Cortex of kidney (tissue), 1 donor: ENCODE measurements at places on chromosomes 5 and 9.

- DNase-seq: no peak
Observed at GRCh38 chr9:36598273-36598672, 25.6 kb downstream of the MELK start.

DNA sequence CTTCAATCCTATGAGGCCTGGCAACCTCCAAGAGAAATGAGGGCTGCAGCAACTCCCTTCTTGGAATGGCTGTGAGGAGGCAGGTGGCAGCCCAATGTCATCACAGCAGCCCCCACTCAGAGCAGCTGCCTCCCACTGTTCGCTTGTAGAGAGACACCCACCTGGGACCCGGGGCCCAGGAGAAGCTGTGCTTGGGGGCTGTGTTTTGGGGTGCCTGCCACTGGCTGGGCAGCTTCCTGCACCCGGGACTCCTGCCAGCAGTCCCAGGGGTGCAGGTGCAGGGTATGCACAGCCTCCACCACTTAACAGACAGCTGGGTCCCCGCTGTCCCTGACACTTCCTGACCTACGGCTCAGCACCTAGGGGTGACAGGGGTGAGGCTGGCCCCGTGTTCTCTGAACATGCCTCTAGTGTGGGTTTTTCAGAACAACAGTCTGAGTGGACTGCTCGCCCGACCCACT is 26.2 kb downstream of the NIPAL4 start:
- DNase-seq: no peak

- no peak for DNase-seq
Observed at GRCh38 chr5:75993643-75994520, 89.3 kb upstream of the SV2C start.

- DNase-seq: no peak
Observed at GRCh38 chr5:164360589-164360988, 855.2 kb downstream of the MAT2B start.

DNA sequence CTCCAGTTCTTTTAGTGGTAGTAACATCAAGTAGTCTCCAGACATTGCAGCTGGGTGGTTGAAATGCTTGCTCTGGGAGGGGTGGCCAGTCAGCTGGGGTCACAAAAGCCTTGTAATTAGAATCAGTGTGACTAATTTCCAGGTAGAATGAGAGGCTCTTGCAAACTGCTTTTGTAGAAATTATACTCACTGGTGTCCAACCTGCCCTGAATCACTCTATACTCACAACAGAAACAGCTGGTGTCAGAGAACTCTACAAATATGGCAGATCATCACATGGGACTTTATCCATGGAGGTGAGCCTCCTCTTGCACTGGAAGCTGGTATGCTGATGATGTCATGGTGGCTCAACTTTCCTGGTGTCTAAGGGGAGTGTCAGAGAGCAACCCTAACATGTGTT is 71.3 kb downstream of the SH3TC2 start:
- no peak for DNase-seq

DNA sequence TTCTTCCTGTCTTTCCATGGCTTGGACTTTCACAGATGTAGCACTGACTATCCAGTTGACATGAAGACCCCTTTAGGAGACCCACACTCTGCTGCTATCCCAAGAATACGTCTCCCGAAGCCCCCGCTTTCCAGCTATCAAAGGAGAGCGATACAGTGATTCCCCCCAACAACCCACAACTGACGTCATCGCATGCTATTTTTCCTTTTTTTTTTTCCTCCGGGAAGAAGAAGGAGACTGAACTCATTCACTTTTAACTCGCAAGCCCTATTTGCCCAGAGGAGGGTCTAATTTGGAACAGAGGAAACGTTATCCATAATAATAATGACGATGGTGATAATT is 2.1 kb downstream of the PAPPA start:
- DNase-seq: no peak

DNA sequence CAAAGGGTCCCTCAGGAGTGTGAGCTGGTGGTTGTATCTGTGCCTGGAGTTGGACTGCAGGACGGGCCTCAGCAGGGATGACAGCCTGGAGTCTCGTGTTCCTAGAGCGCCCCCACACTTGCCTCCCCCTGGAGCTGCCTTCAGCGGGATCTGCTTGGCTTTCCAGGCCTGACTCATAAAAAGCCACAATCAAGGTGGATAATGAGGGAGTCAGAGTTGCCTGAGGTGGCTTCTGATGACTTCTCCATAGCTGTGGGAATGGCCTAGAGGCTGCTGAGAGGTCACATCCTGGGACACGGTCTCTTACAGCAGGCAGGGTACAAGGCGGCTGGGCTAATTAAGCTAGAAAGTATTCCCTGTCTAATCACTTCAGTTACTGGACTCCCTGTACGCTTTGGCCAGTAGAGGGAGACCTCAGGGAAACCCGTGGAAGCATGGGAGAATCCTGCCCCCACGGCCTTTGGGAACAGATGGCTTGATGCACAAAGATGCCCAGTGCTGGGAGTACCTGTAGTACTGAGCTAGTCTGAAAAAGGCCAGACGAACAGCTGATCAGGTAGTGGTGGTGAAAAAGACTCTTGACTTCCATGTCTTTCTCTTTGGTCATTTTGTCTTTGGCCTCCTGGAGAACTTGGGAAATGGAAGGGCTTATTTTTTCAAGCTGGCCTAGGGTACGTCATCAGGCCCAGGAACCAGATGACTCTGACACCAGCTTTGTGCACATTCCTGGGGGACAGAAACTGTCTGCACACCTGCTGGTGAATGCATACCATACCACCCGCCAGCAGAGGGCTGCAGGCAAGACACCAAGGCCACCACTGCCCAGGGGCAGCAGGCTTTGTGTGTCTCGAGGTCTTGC is 16.1 kb upstream of the FRRS1L start:
- no peak for DNase-seq

- DNase-seq: no peak
Observed at GRCh38 chr9:90684736-90685135, 42.1 kb upstream of the DIRAS2 start.

DNA sequence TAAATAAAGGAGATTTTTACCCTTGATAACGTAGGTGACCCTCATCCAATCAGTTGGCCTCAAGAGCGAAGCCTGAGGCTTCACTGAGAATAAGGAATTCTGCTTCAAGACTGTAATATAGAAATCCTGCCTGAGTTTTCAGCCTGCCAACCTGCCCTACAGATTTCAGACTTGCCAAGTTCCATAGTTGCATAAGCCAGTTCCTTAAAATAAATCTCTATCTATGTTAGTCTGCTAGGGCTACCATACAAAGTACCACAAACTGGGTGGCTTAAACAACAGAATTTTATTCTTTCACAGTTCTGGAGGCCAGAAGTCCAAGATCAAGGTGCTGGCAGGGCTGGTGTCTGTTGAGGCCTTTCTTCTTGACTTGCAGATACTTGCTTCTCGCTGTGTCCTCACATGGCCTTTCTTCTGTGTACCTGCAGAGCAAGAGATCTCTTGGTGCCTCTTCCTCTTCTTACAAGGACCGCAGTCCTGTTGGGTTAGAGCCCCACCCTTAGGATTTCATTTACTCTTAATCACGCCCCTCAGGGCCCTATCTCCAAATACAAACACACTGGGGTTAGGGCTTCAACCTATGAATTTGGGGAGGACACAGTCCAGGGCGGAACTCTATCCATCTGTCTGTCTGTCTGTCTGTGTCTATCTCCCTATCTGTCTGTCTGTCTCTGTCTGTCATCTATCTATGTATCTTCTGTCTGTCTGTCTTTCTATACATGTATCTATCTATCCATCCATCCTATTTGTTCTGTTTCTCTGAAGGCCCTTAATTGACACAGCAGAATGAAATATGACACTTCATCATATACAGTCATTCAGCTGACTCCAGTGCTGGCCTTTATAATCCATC is 17.0 kb upstream of the CMBL start:
- DNase-seq: no peak

DNA sequence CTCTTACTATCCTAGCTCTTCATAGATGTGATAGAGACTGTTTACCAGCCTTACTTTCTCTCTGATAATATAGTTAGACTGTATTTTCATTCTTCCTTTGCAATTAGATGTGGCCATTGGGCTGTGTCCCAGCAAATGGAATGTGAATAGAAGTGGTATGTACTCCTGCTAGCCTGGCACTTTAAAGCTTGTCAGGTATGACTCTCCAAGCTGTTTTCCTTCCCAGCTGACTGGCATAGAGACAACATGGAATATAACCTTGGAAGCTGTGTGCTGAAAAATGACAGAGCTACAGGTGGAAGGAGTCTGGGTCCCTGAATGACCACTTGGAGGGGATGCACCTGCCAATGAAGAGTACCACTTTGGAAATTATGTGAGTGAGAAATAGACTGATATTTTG is 116.2 kb downstream of the DIRAS2 start:
- no peak for DNase-seq

DNA sequence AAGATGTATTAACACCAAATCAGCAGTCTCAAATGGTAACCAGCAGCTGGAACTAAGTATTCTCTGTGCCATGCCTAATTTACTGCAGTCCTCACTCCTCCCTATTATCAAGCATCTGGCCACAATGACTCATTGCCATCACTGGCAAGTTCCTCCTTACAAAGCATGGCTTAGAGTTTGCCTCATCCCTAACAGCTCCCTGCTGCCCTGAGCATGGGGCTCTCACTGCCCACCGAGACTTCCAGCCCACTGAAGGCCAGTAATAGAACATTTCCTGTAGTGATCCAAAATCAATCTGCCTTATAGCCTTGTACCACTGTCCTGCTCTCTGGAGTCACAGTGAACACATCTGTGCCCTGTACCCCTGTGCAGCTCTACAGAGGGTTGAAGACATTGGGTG is 211.9 kb upstream of the TRIM32 start:
- DNase-seq: no peak

GRCh38 chr5:101364469-101364868 is 461.4 kb upstream of the ST8SIA4 start:
- DNase-seq: no peak

- DNase-seq: no peak
Observed at GRCh38 chr5:177491983-177492746, 5.2 kb downstream of the PDLIM7 start.

DNA sequence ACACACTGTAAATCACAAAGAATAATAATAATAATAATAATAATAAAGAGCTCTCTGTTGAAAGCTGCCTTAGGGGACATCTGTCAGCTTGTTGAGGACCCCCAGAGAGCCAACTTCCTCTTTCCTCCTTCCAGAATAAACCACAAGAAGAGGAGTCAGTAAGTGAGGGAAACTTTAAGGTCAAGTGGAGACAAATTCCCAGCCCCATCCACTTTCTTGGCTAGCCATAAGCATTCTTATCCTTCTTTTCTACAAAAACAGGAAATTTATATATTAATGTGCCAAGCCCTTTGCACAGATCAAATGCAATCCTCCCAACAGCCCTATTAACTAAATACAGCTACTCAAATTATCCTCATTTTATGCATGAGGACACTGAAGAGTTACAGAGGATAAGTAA is 9.4 kb upstream of the C5orf58 start:
- no peak for DNase-seq
